Stimulated activated CD8-positive, alpha-beta memory T cell treated with anti-CD3 and anti-CD28 coated beads, Interleukin-15, amount 100 ng/mL, for 48 hours (primary cell): ENCODE measurements at places on chromosomes 12 and 14.
A peak's percentile ranks its signal among the peaks of the same experiment; 100 is the strongest.

DNA sequence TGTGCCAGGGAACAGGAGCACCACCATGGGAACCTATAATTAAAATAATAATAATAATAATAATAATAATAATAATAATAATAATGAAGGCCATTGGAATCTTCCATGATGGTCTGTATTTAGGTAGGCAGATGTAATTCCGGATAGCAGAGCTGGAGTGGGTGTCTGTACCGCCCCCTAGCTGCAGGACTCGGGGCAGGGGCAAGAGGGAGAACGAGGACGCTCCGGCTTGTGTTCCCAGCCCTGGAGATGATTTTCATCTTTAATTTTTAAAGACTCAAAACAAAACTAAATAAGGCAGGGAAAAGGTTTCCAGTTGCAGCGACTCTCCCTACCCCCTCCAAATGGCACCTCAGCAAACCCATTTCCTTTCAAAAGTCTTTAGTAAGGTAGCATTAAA is 501.1 kb downstream of the VRK1 start:
- no peak for DNase-seq

DNA sequence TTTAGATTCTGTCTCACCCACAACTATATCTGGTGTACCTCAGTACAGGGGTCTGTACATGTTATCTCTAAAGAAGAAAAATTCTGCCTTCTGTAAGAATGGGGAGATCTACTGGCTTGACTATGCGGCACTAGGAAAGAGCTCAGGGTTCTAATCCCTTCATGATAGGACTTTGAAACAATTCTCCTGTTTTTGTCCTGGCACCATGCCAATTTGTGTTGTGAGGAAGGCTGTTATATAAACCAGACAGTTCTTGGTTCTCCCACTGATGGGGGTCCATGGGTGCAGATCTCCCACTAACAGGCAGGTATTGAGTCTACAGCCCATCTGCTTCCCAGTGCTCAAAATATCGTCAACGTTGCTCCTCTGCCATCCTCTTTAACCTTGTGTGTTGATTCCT is 883.7 kb downstream of the GALC start:
- DNase-seq: no peak

DNA sequence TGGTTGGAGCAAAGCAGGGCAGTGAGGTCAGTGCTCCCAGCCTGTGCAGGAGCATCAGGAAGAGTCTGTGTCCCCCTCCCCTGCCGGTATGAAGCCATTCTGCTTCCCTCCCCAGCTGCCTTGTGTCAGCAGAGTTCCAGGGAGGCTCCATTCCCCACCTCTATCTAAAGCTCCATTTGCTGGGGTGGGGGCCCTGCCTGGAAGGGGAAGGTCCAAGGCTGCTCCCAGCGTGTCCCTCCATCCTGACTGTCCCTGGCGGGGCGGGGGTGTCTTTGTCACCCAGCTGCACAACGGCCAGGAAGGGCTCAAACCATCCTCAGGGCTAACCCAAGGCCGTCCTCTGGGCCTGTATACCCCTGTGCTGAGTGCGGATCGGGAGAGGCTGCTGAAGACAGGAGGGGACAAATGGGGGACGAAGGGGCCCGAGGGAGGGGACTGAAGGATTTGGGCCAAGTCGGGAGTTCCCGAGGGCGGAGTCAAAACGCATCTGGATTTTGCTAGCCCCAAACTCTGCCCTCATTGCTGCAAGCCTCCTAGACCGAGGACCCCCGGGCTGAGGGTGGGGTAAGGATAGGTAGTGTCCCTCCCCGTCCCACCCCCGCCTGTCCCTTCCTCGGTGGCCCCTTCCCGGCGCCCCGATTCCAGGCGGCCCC is 748 bp upstream of the ACVRL1 start:
- no peak for DNase-seq

DNA sequence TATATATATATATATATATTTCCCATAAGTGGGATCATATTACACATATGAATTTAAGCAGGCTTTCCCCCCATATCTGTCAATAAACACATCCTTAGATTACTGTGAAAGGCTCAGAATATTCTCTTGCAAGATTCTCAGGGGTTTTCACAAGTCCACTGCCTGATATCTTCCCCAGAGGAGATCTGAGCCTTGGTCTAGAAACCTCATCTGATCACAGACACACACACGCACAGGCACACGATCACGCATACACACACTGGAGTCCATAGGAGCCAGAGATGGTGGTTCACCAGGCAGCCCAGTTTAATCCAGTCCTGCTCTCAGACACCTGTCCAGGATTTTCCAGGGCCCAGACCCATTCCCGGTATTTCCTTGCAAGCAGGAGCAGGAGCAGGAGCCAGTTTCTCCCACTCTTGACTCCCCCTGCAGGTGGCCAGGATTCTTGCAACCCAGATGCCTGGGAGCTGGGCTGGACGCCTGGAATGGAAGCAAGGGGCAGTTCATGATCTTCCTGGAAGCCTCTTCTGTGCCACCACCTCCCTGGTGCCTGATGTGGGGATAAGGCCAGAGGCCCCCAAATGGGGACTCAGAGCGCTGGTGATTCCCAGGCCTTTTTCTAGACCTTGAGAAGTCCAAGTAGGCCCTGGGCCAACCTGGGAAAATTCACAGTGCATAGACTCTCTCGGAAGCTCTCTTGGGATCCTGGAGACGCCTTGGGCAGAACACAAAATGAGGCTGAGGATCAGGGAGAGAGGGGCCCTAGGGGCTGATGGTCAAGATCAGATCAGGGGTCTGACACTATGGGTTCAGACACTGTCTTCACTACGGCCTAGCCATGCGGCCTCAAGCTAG is 16.5 kb upstream of the KRT78 start:
- DNase-seq: no peak

DNA sequence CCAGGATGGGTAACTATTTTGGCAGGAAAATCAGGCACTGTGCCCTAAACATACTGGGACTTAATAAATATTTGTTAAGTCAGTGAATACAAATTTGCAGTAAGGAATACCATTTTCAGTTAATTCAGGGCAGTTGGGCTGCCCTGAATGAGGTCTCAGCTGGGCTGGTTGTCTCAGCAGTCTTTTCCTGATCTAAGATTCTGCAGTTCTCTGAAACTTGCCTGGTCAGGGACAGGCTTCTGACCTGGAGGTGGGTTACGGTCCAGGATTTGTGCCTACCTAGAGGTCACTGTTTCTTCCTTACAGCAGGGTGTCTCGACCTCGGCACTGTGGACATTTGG is 160.6 kb downstream of the KTN1 start:
- no peak for DNase-seq

- DNase-seq: peak; percentile 53
Measured at GRCh38 chr12:67827820-67828383, 161.3 kb upstream of the IFNG-AS1 start.

- no peak for DNase-seq
Measured at GRCh38 chr14:25049568-25050268, at the start of gene STXBP6. Gene STXBP6, minus strand, starts transcription at chr14:25050147. Its CDS starts 75,329 bp downstream, at chr14:24974818.

DNA sequence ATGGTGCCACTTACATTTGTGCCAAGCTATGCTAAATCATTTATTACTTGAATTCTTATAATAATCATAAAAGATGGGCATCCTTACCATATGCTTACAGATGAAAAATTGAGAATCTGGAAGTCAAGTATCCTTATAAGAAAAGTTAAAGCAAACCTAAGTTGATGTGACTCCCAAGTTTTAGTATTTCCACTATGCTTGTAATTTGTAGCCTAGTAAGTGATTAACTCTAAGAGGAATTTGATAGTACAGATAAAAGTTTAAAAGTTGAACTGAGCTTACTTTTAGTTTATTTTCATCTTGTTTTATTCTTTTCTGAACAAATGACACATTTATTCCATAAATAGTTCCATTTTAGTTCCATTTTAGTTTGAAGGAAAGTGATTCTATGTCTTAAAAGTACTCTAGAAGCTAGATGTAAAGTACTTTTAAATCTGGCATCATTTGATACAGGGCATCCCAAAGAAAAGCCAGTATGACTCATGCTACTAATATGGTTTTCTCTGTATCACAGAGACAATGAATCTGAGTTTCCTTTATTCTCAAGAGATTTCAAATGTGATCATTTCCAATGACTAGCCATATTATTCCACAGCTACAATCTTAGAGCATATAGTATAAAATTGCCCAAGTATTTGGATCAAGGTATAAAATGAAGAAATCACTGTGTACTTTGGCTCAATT is 596.0 kb downstream of the SLC16A7 start:
- no peak for DNase-seq

DNA sequence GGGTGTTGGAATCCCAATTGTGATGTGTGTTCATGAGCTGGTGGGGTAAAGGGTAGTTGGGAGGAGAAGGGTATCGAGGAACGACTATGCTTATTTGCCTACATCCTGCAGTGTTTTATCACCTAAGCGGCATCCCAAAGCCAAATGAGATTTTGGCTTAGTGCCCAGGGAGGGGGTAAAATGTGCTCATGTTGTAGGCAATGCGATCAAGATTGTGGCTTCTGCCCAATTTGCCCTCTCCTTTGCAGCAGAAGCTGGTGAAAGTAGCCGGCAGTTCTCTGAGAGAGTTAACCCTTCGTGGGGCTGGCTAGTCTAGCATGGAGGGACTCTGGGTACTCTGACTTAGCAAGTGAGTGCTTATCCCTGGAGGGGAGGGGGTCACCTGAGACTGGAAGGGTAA is 753 bp downstream of the RPH3A start:
- no peak for DNase-seq

- no peak for DNase-seq
Measured at GRCh38 chr14:102893452-102893851, 29.0 kb upstream of the AMN start.

DNA sequence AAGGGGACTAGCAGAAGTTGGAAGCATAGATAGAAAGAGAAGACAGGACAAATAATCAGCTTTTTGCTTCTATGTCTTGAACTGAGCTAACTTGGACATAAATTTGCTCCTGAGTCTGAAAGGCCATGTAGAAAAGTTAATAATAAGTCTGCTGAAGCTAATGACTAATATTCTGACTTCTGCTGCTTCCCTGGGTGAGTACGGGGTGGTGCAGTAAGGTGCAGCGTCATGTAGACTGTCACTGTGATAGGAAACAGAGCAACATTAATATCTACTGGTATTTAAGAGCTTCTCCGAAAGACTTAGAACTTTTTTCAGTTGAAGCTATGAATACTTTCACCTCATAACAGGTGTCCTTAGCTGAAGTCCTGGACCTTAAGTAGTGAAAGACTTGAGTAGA is 34.1 kb upstream of the CPM start:
- no peak for DNase-seq

GRCh38 chr14:69870613-69871012 is 8.6 kb upstream of the SMOC1 start:
- no peak for DNase-seq

DNA sequence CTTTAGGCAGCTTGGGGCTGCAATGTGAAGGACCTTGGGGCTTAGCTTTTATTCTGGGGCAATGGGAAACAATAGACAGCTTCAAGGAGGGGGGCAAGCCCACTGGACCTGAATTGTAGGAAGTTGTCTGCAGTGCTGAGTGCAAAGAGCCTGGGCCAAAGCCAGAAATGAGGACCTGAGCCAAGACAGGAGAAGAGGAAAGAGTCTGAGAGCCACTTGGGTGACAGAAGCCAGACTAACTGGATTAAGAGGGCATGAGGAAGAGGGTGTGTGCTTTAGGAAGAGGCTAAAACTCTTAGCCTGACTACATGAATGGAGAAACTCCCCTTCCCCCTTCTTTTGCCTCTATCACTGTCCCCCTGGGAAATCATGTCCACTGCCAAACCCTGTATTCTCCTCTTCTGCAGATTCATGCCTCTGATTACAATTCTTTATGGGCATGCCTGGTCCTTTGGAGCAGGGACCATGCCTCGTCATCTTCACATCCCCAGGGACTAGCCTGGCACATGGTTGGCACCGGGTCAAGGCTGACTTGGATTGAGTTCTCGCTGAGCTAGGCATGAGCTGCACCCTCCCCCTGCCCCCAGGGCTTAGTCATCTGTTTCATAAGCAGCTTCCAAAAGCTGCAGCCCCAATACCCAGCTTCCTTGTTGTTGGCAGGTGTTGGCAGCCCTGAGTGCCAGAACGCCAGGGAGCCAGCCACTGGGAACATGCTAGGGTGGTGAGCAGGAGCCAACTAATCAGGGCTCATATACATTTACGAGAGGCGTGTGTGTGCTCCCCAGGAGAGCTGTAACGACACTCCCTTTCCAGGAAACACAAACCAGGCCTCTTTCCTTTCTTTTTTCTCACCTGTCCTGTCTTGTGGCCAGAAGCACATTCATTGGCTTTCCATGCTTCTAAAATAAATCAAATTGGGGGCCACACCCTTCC is 27.7 kb upstream of the JDP2 start:
- no peak for DNase-seq

DNA sequence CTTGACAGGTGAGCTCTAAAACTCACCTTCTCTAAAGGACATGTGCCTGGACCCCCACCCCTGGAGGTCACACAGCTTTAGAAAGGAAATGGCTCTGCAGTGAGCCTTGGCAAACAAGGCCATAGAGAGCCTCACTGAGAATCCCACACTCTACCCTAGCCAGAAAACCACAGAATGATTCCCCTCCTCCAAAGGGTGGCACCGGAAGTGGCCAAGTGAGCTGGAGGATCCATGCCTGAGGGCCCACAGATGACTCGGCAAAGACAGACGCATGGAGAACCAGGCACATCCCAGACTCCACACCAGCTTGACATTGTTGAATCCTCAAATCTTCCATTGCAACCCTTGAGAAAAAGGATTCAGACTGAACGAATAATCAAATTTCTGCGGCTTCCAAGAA is 54.2 kb upstream of the PTHLH start:
- no peak for DNase-seq

DNA sequence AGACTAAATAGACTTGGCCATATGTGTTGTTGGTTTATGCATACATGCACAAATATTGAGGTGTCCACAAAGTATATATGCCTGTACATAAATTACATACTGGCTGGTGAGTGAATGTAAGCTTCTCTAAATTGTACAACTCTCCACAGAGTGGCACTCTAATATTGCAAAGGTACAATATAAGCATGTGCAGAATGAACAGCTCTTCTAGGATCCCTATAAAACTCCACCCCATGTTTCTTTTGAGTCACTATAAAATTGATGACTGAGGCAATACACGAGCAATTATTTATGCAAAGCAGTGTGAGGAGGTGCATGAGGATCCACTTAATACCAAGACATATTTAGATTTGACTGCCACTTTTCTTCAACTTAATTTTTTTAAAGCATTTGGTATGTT is 172.2 kb downstream of the NAV3 start:
- DNase-seq: no peak

DNA sequence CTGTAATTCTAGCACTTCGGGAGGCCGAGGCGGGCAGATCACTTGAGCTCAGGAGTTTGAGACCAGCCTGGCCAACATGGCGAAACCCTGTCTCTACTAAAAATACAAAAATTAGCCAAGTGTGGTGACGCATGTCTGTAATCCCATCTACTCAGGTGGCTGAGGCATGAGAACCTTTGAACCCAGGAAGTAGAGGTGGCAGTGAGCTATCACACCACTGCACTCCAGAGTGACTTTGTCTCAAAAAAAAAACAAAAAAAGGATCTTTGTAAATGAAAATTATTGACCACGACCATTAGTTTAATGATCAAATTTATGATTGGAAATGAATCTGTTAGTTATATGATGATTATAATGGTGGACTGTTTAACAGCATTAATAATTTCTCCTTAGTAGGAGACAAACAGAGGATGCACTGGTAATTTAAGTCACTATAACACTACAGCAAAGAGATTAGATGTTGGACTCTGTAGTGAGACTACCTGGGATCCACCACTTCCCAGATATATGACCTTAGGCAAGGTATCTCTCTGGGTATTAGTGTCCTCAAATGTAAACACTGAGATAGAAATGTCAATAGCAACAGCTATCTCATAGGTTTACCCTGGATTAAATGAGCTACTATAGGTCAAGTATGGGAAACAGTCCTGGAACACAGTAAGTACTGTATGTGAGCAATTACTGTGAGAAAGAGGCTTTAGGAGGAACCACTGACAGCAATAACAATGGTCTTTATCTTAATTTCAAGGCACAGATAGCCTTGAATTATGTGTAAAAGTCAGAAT is 214.7 kb downstream of the NOVA1 start:
- no peak for DNase-seq
